ENCODE measurements at places on chromosomes 16 and 17.

DNA sequence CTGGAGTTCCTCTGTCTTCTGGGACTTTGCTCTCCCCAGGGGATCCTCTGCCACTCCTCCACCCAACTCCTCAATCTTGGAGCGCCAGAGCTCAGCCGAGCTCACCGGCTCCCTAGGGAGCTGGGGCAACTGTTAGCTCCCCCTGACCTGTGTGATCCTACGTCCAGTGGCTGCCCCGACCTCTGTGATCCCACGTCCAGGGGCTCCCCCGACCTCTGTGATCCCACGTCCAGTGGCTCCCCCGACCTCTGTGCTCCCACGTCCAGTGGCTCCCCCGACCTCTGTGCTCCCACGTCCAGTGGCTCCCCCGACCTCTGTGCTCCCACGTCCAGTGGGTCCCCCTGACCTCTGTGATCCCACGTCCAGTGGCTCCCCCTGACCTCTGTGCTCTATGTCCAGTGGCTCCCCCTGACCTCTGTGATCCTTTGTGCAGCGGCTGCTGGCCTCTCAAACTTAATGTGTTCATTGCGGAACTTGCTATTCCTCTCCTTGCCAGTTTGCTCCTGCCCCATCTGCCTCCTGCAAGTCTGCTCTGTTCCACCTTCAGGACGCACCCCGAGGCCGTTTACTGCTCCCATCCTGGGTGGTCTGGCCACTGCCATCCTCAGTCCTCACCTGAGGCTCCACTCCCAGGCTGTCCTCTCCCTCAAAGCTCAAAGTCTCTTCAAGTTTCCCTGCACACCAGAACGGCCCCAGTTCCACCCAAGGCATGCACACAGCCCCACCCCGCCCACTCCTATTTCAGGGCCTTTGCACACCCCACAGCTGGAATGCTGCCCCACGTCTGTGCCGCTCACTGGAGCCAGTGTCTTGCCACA, 2.8 kb downstream of the VPS9D1 start:
- DNase-seq, result no peak

DNA sequence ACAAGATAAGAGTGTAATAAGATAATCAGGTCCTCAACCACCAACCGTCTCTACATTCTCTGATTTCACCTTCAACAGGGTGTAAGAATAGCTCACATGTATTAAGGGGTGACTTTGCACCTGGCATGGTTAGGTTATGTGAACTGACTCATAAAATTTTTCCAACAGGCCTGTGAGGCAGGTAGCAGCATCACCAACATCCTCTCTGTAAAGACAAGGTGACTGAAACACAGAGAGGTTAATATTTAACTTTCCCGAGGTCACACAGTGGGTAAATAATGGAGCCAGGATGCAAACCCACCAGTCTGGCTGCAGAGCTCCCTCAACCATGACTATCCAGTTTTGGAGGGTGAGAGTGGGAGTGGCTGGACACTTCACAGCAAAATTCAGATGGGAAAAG, 317.2 kb downstream of the C16orf95 start:
- DNase-seq, result no peak

GRCh38 chr16:55047903-55048497, 117.3 kb downstream of the IRX5 start:
- no peak for DNase-seq

- no peak for DNase-seq
These were observed 31.4 kb upstream of the CACNG5 start for GRCh38 chr17:66803474-66803951.

DNA sequence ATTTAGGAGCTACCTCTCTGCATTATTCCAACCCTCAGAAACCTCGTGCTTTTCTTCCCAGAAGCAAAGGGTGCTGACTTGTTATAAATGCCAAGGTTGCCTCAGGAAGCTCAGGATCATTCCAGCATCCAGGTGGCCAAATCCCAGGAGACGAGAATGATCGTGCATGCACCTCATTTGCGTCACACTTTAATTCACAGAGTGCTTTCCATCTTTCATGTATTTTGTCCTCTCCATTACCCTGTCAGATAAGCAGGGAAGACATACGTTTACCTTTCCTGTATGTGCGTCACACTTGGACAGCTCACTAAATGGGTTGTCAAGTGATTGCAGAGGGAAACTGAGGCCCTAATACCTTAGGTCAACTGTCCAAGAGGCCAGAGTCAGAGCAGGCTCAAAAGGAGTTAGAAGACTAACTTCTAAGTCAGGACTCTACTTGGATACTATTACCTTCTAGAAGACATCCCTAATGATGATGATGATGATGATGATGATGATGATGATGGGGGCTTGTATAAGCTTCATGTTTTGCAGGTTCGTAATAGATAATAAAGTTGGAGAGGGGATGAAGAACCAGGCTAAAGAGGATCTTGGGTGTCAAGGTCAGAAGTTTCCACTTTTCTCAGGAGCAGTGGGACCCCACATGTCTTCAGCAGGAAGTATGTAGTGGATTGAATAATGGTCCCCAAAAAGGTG, 150.6 kb upstream of the TNRC6C start:
- DNase-seq, result no peak

- no peak for DNase-seq
These were observed 25.3 kb upstream of the PRM1 start for GRCh38 chr16:11306381-11306780.
